NCI-H1417 treated with DMSO at 0.1 percent for 48 hours (cell line): ENCODE measurements at places on chromosomes 13 and 19.

DNA sequence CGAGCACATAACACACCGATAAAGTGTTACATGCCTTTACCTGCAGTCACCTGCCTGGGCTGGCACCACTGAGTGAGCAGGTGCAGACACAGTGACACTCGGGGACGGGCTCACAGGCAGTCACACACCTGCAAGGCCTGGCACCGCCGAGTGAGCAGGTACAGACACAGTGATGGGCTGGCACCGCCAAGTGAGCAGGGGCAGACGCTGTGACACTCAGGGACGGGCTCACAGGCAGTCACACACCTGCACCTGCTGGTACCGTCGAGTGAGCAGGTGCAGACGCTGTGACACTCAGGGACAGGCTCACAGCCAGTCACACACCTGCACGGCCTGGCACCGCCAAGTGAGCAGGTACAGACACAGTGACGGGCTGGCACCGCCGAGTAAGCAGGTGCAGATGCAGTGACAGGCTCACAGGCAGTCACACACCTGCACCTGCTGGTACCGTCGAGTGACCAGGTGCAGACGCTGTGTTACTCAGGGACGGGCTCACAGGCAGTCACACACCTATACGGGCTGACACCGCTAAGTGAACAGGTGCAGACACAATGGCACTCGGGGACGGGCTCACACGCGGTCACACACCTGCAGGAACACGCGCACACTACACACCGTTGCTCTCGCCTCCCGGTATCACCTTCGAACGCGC is 470 bp downstream of the ZNF835 start:
- no peak for DNase-seq

GRCh38 chr19:53091413-53092254 is 11.6 kb downstream of the ZNF160 start:
- no peak for DNase-seq

DNA sequence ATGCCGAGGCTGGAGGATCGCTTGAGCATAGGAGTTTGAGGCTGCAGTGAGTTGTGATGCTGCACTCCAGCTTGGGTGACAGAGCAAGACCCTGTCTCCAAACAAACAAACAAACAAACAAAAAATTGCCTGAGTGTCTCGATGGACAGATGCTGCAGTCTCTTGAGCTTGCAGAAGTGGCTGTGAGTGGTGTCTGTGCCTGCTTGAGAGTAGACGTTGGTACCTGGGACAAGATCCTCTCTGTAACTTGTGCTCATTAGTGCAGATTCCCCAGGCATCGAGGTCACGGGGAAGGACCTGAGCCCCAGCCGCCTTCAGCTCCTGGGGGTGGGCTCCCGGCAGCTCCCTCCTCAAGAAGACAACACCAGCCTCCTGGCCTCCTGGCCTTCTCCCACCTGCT is 8.6 kb upstream of the C5AR2 start:
- no peak for DNase-seq

GRCh38 chr19:3612901-3613741 is 6.4 kb upstream of the TBXA2R start:
- no peak for DNase-seq

- no peak for DNase-seq
Measured at GRCh38 chr19:38233740-38234251, 9.8 kb upstream of the DPF1 start.
